ENCODE measurements at places on chromosomes 12 and 14. TPM values are rescaled to one million over a fixed set of nuclear protein-coding genes. Genes with fewer than 3 reads are reported as not detected.

GRCh38 chr14:104049576-104050240, 35.8 kb upstream of the ASPG start:
- no peak for DNase-seq

The CARMIL3 gene
- 0.17 TPM for total RNA-seq

GRCh38 chr12:93616584-93617101, 44.2 kb downstream of the SOCS2 start:
- DNase-seq, result no peak

DNA sequence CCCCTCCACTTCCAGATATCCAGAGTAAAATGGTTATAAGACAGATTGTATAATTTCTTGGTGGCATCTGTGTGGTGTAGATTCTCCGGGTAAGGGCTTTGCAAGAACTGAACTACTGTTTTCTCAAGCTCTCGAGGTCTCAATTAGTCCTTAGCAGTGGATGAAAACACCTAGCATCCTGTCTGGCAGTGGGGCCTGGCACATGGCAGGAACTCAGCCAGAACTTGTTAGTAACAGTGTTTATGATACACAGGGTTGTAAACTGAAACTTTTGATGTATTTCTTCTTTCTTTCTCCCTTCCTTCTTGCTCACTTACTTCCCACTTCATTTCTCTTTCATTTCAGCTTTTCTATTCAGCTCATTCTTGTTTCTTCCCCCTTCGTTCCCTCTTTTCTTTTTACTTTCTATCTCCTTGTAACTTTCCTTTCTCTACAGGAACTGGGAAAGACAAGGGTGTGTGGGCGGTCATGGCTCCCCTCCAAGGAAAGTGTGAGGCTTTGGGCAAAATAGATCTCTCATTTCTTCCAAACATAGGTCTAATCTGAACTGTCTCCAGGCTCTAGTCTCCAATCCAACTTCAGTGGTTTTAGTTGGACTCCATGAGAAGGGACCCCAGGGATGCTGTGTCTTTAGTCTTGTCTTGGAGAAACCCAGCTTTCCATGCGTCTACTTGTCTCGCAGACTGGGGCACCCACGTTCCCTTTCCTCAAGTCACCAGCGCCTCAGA, 159.7 kb downstream of the PAH start:
- no peak for DNase-seq

DNA sequence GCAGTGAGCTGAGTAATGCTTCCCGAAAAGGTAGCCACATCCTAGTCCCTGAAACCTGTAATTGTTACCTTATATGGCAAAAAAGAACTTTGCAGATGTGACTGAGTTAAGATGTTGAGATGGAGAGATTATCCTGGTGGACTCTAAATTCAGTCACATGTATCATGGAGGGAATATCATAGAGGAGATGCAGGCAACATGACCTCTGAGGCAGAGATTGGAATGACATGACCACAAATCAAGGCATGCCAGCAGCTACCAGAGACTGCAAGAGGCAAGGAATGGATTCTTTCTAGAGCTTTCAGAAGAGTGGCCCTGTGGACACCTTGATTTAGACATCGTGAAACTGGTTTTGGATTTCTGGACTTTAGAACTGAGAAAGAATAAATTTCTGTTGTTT, 18.5 kb downstream of the SLC38A6 start:
- no peak for DNase-seq

DNA sequence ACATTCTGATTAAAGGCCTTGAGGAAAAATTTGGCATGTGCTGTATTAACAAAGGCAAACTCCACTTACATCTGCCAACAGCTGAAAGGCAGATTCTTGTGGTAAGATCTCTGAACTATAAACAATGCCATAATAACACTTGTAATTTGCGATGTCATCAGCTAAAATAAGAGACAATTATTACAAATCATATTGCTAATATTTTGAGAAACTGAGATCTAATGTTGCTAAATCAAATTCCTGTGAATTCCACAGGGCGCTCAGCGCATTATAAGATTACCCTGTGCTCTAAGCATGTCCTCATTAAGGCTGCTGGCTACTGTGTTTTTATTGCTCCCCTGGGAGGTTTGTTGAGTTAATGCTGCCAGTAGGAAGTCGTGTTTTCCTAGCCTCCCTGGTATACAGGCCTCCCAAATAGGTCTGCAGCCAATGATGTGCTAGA, 244.8 kb downstream of the DACT1 start:
- no peak for DNase-seq

DNA sequence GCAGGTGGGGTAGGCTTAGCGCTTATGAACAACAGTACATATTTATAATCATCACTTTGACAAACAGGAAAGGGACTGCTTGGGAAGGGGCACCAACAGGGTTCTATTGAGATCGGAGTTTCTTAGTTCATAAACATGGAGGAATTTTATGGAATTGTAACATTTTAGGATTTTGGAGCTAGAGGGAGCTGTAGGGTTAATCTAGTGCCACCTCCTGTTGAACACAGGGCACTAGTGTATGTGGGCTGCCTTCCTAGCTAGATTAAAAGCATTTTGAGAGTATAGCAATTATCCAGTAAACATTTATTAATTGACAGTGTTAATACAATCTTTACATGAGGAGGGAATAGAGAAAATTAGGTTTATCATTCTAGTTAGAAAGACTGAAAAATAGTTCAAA, 23.1 kb upstream of the TBC1D30 start:
- no peak for DNase-seq

Data from liver (tissue), 10 donors.